ENCODE measurements at places on chromosomes 2 and 18. TPM values are rescaled to one million over a fixed set of nuclear protein-coding genes. Genes with fewer than 3 reads are reported as not detected.

CCDC74A gene
- total RNA-seq, result 47.8 TPM

TPO gene
- total RNA-seq, result not detected

UGT1A10 gene
- 0.23 TPM for total RNA-seq

EFR3B gene
- 11.8 TPM for total RNA-seq

UBE2F gene
- total RNA-seq, result 106 TPM

NEUROD1 gene
- not detected for total RNA-seq

SCN1A gene
- 2.1 TPM for total RNA-seq

RSAD2 gene
- total RNA-seq, result 0.10 TPM

LAMA1 gene
- total RNA-seq, result 47.6 TPM

SERPINB12 gene
- total RNA-seq, result not detected

NRP2 gene
- 22.0 TPM for total RNA-seq

DNAH6 gene
- 0.16 TPM for total RNA-seq

SPC25 gene
- total RNA-seq, result 23.4 TPM

FSHR gene
- total RNA-seq, result not detected

UGT1A8 gene
- not detected for total RNA-seq

ATAD2B gene
- 19.3 TPM for total RNA-seq

DNAJC5G gene
- total RNA-seq, result 0.39 TPM

C2orf66 gene
- not detected for total RNA-seq

BCL2 gene
- total RNA-seq, result 4.0 TPM

ANKAR gene
- 3.0 TPM for total RNA-seq

NCKAP5 gene
- 0.31 TPM for total RNA-seq

LRP2 gene
- 1.9 TPM for total RNA-seq

IL36G gene
- total RNA-seq, result 0.70 TPM

KCNS3 gene
- total RNA-seq, result 62.4 TPM

SLC23A3 gene
- total RNA-seq, result not detected

CPO gene
- not detected for total RNA-seq

TCF4 gene
- 91.2 TPM for total RNA-seq
